Colonic mucosa (tissue), 4 donors: ENCODE measurements at places on chromosomes 1 and 21. TPM values are rescaled to one million over a fixed set of nuclear protein-coding genes. Genes with fewer than 3 reads are reported as not detected.
A peak's percentile ranks its signal among the peaks of the same experiment; 100 is the strongest.

GRCh38 chr1:25808481-25809244, 8.7 kb downstream of the SELENON start:
- no peaks in the 10 kb centered on the region for H3K4me1 ChIP-seq
- no peak for DNase-seq
- no peaks in the 10 kb centered on the region for H3K36me3 ChIP-seq
- H3K27me3 ChIP-seq, result no peaks in the 10 kb centered on the region
- H3K27ac ChIP-seq, result no peak overlapping the region
- H3K4me3 ChIP-seq, result no peak overlapping the region

DNA sequence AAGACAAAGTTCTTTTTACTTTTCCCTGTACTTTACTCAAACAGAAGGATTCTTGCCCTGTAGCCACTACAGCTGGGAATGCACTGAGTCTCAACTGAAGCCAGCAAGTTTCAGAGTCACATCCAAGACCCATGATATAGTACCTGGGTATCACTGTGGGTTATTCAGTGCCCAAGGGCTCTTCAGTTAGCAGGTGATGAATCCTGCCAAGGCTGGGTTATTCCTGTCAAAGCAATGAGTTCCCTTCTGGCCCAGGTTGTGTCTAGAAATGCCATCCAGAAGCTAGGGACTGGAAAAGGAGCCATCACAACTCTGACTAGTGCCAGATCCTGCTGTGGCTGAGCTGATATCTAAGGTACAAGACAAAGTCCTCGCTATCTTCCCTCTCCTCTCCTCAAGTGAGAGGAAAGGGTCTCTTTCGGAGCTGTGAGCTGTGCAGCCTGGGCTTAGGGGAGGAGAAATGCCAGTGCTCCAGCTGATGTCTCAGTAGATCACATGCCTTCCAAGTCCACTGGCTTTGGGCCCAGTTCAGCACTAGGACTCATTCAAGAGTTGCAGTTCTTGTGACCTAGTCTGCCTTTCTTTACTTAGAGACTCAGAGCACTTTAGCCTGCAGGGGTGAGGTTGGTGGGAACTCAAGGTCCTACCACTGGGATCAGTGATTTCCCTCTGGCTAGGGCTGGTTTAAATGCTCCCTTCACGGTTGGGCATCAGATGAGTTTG, 369.4 kb downstream of the TBX15 start:
- no peaks in the 10 kb centered on the region for H3K36me3 ChIP-seq
- no peaks in the 10 kb centered on the region for H3K27me3 ChIP-seq
- no peak for DNase-seq
- no peaks in the 10 kb centered on the region for H3K4me1 ChIP-seq
- H3K27ac ChIP-seq, result no peak overlapping the region
- H3K4me3 ChIP-seq, result no peak overlapping the region

DNA sequence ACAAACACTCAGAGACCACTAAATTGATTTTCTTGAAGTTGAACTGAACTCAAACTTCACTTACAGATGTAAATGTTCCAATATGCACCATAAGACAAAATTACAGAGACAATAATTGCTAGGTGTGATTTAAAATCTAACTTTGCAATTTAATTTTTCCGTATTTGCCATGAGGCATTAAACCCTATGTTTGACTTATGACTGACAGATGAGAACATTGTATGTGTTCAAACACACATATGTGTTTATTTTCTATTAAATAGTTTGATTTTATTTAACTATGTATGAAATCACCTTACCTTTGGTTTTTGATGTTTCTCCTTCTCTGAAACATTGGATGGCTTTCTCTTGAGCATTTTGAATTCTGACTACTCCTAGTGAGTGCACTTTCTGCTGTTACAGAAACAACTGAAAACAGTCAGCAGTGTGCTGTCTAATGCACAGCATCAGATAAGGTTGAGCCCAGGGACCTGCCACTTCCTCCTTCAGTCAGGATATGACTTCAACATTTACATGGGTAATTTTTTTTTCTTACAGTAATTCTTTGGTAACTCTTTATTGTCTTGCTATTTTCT, at the start of gene SAMSN1:
Gene SAMSN1, minus strand, starts transcription at position 410 of the 575 bp plus-strand sequence. Its CDS starts 54 bp downstream, at position 356.
- no peaks in the 10 kb centered on the region for H3K27me3 ChIP-seq
- H3K36me3 ChIP-seq, result no peaks in the 10 kb centered on the region
- H3K27ac ChIP-seq, result peak within 1 kb of the TSS; percentile 41
- H3K4me3 ChIP-seq, result peak within 1 kb of the TSS; percentile 12

WDR64 gene
- total RNA-seq, result not detected
